ENCODE measurements at places on chromosomes 5 and 9. TPM values are rescaled to one million over a fixed set of nuclear protein-coding genes. Genes with fewer than 3 reads are reported as not detected.

PSAT1 gene
- 75.0 TPM for total RNA-seq

C5 gene
- total RNA-seq: 2.4 TPM

PCDHB14 gene
- 0.29 TPM for total RNA-seq

ELAVL2 gene
- not detected for total RNA-seq

SH3PXD2B gene
- 39.6 TPM for total RNA-seq

PNPLA7 gene
- 1.1 TPM for total RNA-seq

IL17B gene
- total RNA-seq: 0.72 TPM

ACTBL2 gene
- 3.3 TPM for total RNA-seq

GALNT12 gene
- 23.6 TPM for total RNA-seq

LHX3 gene
- not detected for total RNA-seq

IFNK gene
- total RNA-seq: not detected

MARCHF11 gene
- not detected for total RNA-seq

SYK gene
- total RNA-seq: under 0.01 TPM

CDC20B gene
- total RNA-seq: not detected

WDR36 gene
- 51.2 TPM for total RNA-seq

AIF1L gene
- 0.22 TPM for total RNA-seq

FUT7 gene
- total RNA-seq: not detected

PRRX2 gene
- 0.14 TPM for total RNA-seq

PIGO gene
- 22.3 TPM for total RNA-seq

ZBTB26 gene
- total RNA-seq: 3.7 TPM

FGFR4 gene
- total RNA-seq: 0.43 TPM

CDH12 gene
- not detected for total RNA-seq

FRMPD1 gene
- not detected for total RNA-seq

SCAMP1 gene
- 52.4 TPM for total RNA-seq

NR4A3 gene
- 0.43 TPM for total RNA-seq

TMEM245 gene
- 69.4 TPM for total RNA-seq

SPRY4 gene
- total RNA-seq: 125 TPM

ERAP2 gene
- 37.2 TPM for total RNA-seq

SPATA9 gene
- 0.57 TPM for total RNA-seq

SLC27A6 gene
- total RNA-seq: 0.57 TPM

C5orf46 gene
- not detected for total RNA-seq

CLIC3 gene
- total RNA-seq: 12.7 TPM

NMUR2 gene
- total RNA-seq: under 0.01 TPM

STPG3 gene
- not detected for total RNA-seq

C9orf153 gene
- total RNA-seq: under 0.01 TPM

CDO1 gene
- 6.0 TPM for total RNA-seq

TXNDC8 gene
- not detected for total RNA-seq

BTF3 gene
- 265 TPM for total RNA-seq

STOML2 gene
- 232 TPM for total RNA-seq
